ENCODE measurements at places on chromosomes 6 and 20. TPM values are rescaled to one million over a fixed set of nuclear protein-coding genes. Genes with fewer than 3 reads are reported as not detected.

PPP1R3G gene
- total RNA-seq = 0.25 TPM

NKX2-2 gene
- not detected for total RNA-seq

APCDD1L gene
- total RNA-seq = not detected

PTCHD4 gene
- total RNA-seq = 2.0 TPM

AKAP12 gene
- 13.0 TPM for total RNA-seq

LRRC73 gene
- not detected for total RNA-seq

EMILIN3 gene
- 0.71 TPM for total RNA-seq

STX11 gene
- not detected for total RNA-seq

MRPL14 gene
- total RNA-seq = 76.4 TPM
